ENCODE measurements at places on chromosomes 16 and 17. TPM values are rescaled to one million over a fixed set of nuclear protein-coding genes. Genes with fewer than 3 reads are reported as not detected.

DNA sequence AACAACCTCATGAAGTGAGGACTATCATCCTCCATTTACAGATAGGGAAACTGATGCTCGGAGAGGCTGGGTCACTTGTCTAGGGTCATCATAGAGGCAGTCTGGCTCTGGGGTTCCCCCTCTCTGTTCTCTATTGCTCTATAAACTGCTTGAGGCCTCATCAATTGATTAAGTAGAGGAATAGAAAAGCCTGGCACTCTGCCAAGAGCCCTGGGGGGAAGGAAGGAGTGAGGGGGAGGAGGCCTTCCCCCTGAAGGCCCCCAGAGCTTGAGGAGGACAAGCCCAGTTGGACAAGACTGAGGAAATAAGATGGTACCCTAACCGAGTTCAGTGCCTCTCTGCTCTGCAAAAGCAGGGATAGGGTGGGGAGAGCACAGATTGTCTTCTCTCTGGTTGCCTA lies 21.0 kb downstream of the SDK2 start:
- no peak for DNase-seq

Gene PLA2G10
- not detected for total RNA-seq

Gene HIC1
- total RNA-seq = 14.2 TPM

Gene ADAMTS18
- not detected for total RNA-seq

DNA sequence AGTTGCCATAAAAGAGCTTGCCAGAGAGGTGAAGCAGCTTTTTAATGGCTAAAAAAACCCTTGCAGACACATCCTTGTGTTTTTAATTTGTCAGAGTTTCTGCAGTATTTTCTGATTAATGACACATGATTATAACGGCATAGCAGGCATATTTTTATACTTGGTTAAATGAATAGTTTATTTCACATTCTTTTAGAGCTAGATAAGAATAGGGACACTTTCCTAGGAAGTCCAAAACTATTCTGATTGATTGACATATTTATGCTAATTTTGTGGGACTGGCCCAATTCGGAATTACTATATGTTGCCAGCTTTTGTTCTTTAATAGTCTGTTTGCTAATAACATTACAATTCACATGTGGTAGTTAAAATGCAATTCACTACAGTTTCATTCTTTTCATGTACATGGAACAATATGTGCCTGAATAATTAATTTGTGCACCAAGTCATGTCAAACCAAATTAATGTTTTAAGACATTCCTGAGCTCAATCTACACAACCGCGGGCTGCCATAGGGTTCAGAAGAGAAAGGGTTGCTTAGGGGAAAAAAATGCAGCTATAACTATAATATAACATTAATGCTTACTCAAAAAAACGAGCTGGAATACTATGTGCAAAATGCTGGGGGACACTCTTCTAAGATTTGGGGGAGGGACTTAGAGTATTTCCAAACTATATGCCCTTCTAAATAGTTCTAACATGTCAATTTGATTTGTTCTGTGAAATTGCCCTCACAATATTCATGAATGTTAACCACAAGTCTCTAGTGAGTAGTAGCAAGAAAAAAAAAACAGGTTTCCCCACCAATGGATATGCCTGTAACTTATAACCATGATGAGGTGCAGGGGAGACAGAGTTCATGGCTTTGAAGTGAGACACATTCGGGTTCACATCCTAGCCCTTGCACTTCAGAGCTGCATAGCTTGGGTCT lies 305.4 kb downstream of the CEP112 start:
- no peak for DNase-seq

All from RPMI7951 (cell line).